NCI-H1930 (cell line): ENCODE measurements at places on chromosomes 2 and 18.

- DNase-seq: no peak
Measured at GRCh38 chr2:1515986-1516797, 102.9 kb downstream of the TPO start.

DNA sequence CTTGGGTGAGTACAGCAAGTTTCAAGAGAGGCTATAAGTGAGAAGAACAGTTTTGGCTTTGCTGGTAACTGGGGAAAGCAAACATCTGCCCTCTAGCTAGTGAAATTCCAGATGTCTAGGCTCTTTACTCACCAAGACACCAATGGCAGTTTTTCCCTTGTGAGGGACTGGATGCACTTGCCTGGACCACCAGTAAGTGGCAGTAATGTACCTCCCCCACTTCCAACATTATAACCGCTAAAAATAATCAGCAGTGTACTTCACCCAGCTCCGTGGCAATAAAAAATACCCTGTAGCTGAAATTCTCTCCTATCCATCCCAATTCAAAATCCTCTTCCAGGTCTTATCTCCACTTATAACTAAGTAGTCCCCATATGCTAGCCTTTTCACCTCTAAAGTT lies 383.9 kb downstream of the ARHGAP15 start:
- no peak for DNase-seq

DNA sequence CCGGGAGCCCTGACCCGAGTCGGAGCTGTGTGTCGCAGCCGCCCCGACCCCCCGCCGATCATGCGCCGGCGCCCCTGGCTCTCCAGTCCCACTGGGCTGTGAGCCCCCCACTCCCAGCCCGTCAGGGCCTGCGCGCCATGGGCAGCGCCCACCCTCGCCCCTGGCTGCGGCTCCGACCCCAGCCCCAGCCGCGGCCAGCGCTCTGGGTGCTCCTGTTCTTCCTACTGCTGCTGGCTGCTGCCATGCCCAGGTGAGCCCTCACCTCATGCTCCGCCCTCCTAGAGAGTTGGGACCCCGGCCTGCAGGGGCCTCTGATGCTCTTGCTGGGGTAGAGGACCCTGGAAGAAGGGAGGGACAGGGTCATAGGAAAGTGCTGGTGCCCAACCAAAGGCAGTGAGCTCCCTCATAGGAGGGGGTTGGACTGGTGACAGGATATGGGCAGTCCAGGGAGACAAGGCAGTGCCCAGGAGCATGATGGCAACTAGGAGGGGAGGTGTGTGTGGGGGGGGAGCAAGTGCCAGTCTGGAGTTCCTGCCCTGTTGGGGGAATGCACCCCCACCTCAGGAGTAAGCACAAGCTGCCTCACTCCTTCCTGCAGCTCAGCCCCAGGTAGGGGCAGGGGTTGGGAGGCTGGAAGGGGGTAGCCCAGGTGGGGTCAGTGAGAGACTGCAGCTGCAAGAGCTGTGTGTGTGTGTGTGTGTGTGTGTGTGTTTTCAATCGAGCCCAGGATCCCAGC lies 375 bp downstream of the WNT10A start:
- DNase-seq: no peak

DNA sequence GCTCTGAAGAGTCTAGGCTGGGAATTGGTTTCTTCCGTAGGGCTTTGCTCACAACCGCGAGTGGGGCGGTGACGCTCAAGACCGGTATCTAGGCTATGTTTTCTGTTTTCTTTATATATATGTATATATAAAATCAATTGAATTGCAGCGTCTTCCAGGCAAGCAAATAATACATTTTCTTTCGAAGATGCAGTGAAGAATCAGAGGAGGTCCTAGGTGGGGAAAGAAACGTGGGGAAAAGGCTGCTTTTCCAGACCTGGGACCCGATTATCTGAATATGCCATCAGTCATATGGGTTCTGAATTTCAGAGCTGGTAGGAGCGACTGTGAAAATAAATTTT lies 714 bp upstream of the SCN9A start:
- no peak for DNase-seq

DNA sequence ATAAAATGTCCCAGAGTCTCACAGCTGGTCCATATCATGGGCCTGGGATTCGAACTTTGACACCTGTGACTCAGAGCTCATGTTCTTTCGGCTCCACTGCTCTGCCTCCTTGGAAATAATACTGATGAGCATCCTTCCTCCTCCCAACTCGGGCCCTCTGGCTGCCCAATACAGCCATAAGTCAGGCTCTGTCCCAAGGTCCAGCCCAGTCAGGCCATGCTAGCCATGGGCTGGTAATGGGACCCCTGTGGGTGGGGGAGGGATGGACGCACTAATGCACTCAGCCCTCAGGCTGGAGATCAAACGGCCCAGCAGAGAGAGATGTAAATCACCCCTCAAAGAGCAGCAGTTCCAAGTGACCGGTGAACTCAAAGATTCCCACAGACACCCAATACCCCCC lies 61.1 kb downstream of the DDX1 start:
- no peak for DNase-seq

- no peak for DNase-seq
Measured at GRCh38 chr2:100257939-100258338, 64.4 kb downstream of the LONRF2 start.
